ENCODE measurements at places on chromosomes 16 and 17.

GRCh38 chr16:54309341-54309740 is 22.8 kb upstream of the IRX3 start:
- no peaks in the 10 kb centered on the region for H3K4me1 ChIP-seq
- H3K36me3 ChIP-seq, result no peaks in the 10 kb centered on the region
- H3K4me3 ChIP-seq, result no peak overlapping the region
- peaks cover 4% of the 10 kb centered on the region for H3K27me3 ChIP-seq
- H3K27ac ChIP-seq, result no peak overlapping the region
- DNase-seq, result no peak

DNA sequence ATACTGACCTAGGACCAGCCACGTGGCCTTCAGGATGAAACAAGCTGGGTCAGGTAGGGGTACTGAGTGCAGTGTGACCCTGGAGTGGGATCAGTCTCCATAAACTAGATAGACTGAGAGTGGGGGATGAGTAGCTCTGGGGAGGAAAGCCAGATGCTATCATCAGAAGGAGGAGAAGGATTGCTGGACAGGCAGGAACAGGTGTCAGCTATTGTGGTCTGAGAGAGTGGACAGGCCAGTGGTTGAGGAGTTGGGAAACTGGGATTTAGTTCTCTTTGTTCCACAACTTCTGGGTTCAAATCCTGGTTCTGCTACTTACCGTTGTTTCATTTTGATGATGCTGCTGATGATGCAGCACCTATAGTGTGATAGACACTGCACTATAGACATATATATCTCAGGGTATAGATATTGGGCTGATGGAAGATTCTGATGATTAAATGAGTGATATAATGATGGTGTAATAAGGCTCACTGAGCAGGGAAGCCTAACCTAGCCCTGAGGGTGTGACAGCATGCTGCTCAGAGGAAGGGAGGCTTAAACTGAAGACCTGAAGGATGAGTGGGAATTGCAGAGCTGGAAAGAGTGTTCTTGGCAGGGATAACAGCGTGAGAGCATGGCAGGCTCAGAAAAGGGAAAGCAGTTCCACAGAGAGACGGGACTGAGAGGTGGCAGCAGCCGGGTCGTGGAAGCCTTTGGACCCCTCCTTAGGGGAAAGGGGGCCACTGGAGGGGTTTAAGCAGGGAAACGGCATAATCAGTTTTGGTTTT is 66.0 kb downstream of the SNX20 start:
- H3K27me3 ChIP-seq, result no peaks in the 10 kb centered on the region
- DNase-seq, result no peak
- H3K27ac ChIP-seq, result no peak overlapping the region

GRCh38 chr17:31412511-31412910 is 21.0 kb downstream of the RAB11FIP4 start:
- DNase-seq, result no peak
- H3K4me1 ChIP-seq, result no peaks in the 10 kb centered on the region
- no peaks in the 10 kb centered on the region for H3K27me3 ChIP-seq
- no peak overlapping the region for H3K4me3 ChIP-seq
- no peak overlapping the region for H3K27ac ChIP-seq

DNA sequence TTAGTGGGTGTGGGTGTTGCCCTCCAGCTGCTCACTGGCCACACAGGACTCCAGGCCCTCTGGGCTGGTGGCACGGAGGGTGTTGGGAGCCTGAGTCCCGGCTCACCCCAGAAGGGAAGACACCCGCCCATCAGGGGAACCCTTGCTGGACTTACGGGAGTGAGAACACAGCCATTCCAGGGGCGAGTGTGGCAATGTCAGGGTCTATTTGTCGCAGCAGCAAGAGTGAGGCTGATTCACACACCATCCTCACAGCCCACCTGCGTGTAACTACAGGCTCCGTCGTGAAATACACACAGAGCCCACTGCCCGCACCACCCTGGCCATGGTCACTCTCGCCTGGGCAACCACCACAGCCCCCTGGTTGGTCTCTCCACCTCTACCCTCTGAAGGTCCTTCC is 17.8 kb upstream of the AATK start:
- H3K27ac ChIP-seq, result no peak overlapping the region
- peaks cover 5% of the 10 kb centered on the region for H3K27me3 ChIP-seq
- no peaks in the 10 kb centered on the region for H3K36me3 ChIP-seq
- H3K4me3 ChIP-seq, result no peak overlapping the region
- H3K4me1 ChIP-seq, result no peaks in the 10 kb centered on the region
- DNase-seq, result no peak

DNA sequence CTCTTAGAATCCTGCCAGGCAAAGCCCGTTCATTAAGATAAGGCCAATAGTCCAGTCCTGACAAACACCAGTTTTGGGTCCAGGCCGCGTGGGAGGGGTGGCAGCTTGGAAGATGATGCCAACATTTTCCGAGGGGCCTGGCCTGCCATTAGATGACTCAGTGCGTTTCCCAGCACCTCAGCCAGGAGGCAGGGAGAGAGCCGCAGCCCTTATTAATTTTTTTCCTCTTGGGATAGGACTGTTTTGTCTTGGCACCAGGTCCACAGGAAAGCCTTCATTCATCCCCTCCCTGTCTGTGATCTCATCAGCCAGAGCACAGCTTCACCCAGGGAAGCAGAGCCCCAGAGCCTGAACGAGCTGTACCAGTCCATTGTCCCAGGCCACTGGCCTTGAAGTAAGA is 4.7 kb upstream of the NDEL1 start:
- H3K27ac ChIP-seq, result no peak overlapping the region
- no peaks in the 10 kb centered on the region for H3K27me3 ChIP-seq
- H3K4me3 ChIP-seq, result no peak overlapping the region
- DNase-seq, result no peak
- peaks cover 4% of the 10 kb centered on the region for H3K4me1 ChIP-seq

DNA sequence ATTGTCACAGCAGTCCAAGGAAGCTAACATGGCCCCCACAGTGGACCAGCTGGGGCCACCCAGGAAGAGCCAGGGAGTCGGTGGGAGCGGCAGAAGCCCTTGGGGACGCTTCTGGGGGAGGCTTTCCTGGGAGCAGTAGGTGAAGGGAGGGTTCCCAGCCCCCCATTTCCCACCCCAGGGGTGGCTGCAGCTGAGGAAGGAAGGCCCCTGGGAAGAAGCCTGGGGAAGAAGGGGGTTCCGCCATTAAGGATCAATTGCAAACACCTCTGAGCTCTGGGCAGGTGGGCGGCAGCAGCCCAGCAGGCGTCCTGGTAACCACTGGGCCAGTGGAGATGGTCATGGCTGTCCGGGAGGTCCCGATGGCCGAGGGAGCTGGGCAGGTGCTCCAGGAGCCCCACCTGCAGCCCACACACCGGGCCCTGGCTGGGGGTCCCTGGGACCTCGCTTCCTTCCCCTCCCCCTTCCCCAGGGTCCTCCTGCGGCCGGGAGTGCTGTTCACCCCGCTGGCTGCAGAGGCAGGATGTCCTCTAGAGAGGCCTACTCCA is 592 bp upstream of the PERCC1 start:
- no peaks in the 10 kb centered on the region for H3K27me3 ChIP-seq
- no peak for DNase-seq
- H3K4me1 ChIP-seq, result no peaks in the 10 kb centered on the region
- H3K36me3 ChIP-seq, result no peaks in the 10 kb centered on the region
- H3K4me3 ChIP-seq, result no peak overlapping the region

DNA sequence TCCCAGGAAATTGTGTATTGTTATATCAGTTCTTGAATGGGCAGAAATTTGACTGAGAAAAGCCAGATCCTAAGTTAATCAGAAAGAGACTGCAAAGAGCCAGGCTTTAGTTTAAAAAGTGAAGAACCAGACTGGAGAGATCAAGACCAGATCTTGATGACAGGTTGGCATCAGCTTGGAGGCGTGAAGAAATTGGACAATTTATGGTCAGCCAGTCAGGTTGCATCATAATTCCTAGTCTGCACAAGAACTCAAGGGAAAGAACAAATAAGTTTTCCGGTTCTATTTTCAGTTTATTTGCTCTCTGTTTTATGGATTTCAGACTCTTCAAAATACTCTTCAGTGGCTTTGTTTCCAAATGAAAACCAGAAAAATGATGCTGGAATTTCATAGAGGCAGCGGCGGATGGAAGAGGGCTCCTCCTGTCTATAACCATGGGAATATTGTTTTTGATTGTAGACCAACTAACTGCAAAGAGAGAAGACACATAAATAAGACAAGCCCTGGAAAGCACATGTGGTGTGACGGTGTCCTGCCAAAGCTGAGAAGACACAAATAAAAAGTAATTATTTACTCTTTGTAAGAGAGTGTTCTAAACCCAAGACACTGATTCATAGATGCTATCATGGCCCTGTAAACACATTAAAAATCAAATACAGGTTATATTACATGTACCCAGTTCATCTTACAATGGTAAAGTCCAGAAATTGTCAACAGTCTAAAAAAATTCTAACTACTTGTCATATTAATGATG is 91.7 kb downstream of the PCTP start:
- H3K27ac ChIP-seq, result no peak overlapping the region
- no peaks in the 10 kb centered on the region for H3K4me1 ChIP-seq
- no peak for DNase-seq
- peaks cover 5% of the 10 kb centered on the region for H3K27me3 ChIP-seq
- H3K36me3 ChIP-seq, result no peaks in the 10 kb centered on the region

GRCh38 chr17:28508211-28508724 is 2.1 kb downstream of the FOXN1 start:
- H3K4me1 ChIP-seq, result no peaks in the 10 kb centered on the region
- DNase-seq, result no peak
- no peak overlapping the region for H3K27ac ChIP-seq
- H3K4me3 ChIP-seq, result no peak overlapping the region
- H3K36me3 ChIP-seq, result no peaks in the 10 kb centered on the region
- H3K27me3 ChIP-seq, result peaks cover 18% of the 10 kb centered on the region

DNA sequence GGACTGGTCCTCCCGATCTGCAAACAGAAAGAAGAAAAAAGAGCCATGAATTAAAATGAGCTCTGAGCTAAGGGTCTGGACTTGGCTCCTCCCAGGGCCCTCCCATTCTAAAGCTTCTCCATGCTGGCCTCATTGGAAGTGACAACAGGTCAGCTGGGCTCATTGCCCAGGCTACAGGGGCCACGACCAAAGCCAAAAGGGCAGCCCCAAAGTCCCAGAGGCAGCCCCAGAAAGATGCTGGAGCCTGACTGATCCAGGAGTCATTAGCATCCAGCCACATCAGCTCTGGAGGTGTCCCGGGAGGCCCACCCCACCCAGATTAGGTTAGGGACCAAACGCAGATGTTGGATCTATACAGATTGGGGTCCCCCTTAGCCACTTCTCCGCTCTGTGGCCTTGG is 58.2 kb downstream of the MYH11 start:
- DNase-seq, result no peak
- H3K4me3 ChIP-seq, result no peak overlapping the region
- peaks cover 7% of the 10 kb centered on the region for H3K36me3 ChIP-seq

DNA sequence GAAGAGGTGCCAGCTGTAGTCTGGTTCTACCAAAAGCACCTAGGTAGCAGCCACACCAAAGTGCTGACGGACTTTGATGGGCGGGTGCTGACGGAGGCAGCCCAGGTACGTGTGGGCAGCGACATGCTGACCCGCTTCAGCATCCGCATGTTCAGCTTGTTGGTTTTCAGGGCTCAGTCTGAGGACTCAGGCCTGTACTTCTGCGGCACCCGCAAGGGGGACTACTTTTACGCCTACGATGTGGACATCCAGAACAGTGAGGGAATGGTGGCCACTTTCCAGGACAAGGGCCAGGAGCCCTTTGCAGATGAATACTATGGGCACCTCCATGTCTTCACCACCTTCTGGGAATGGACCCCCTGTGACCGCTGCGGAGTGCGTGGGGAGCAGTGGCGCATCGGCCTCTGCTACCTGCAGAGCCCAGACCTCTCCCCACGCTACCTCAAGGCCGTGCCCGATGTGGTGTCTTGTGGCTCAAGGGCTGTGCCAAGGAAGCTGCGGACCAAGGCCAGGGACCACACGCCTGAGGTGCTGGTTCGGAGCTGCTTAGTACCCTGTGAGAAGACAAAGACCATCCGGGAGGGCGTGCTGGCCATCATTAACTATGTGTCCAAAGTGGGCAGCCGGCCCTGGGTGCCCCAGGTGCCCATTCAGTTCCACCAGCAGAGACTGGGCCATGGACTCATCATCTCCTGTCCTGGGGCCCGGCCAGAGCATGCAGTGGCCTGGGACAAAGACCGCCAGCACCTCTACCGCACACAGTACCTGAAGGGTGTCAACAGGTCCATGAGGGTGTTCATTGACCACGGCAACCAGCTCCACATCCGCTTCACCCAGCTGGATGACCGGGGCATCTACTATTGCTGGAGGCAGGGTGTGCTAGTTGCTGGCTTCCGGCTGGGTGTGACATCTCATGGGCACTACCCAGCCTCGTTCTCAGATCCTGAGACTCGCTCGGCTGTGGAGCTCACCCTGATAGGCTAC is 5.0 kb upstream of the EFTUD2 start:
- H3K36me3 ChIP-seq, result no peaks in the 10 kb centered on the region
- DNase-seq, result no peak
- H3K4me1 ChIP-seq, result peaks cover 12% of the 10 kb centered on the region
- no peak overlapping the region for H3K27ac ChIP-seq
